ENCODE measurements at places on chromosomes 6 and 20.

GRCh38 chr20:5680192-5680591 is 70.0 kb upstream of the SHLD1 start:
- no peak for DNase-seq

DNA sequence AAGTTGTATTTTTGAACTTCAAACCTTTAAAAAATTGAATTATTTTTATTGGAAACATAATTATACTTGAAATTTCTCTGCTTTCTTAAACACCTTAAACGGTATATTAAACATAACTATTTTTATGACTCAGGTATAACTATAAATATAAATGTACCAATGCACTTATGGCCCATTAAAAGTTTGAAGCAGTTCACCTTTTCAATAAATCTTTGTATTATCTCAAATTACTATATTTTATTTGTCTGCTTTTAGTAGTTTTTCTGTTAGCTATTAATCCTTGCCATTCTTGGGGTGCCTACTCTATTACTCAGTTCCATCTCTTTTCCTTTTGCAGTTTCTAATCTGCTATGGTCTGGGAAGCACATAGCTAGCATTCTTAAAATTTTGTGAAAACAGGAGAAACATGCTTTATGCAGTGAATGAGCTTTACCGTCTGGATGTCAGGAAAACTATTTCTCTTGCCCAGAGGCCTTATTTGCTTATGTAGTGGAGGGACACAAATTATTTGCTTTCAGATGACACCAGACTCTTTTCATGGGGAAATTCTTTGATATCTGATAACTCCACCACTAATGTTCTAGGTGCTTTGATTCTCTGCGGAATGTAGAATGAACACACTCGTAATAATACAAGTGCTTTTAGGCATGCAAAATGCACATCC is 378.9 kb upstream of the CITED2 start:
- DNase-seq: no peak

DNA sequence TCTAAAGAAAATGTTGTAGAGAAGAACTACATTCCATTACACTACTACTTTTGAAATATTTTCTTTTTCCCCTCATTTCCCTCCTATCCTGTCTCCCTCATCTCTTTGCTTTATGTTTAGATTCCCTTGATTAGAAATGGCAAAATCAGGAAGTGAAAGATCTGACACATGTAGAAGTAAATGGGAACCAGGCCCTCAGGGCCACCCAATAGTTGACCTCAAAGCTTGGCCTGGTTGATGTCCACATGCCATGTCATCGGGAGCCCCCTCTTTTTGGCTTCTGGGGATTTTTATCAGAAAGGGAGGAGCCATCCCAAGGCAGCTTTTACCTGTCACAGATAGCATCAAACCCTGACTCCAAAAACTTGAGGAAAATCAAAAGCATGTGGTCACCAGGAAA is 168.3 kb upstream of the ECI2 start:
- no peak for DNase-seq

DNA sequence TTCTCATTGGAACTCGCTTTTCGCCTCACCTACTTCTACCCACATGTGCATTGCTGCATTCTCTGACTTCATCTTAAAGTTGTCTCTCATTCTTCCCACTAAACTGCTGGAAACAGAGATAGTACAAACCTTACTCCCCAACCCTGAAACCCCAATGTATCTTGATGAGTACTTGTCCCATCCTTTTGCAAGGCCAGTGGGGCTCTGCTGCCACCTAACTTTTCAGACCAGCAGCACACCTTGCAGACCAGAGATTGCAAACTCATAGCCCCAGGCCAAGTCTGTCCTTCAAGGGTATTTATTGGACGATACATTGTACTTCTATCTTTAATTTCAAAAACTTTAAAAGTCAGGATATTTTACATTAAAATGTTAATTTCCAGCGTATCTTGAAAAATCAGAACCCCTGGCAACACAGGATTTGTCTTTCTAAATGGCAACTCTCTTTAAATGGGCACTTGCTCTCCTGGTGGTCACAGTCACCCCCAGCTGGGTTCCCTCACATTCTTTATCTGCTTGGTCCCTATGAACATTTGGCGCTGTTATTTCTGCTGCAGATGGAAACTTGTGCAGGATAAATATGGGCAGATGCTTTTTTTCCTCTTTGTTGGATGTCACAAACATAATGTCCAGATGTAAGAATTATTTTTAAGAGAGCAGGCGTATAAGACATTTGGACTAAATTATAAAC is 83.9 kb downstream of the SOD2 start:
- DNase-seq: no peak

DNA sequence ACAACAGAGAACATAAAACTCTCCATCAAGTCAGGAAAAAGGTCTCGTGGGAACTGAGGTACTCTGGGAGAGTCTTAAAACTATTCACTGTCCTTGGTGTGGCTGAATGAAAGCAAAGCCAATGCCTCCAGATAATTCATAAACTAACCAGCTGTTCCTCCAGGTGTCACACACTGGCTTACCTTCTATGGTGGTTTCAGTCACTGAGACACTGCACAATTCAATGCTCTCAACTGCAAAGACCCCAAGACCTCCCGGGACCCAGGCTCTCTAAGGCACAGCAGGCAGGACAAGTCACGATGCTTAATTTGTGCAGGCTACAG is 100.8 kb downstream of the GMPR start:
- DNase-seq: no peak

GRCh38 chr6:139452148-139452876 is 77.9 kb upstream of the CITED2 start:
- DNase-seq: no peak

GRCh38 chr6:123854201-123854600 is 50.5 kb downstream of the NKAIN2 start:
- DNase-seq: no peak

DNA sequence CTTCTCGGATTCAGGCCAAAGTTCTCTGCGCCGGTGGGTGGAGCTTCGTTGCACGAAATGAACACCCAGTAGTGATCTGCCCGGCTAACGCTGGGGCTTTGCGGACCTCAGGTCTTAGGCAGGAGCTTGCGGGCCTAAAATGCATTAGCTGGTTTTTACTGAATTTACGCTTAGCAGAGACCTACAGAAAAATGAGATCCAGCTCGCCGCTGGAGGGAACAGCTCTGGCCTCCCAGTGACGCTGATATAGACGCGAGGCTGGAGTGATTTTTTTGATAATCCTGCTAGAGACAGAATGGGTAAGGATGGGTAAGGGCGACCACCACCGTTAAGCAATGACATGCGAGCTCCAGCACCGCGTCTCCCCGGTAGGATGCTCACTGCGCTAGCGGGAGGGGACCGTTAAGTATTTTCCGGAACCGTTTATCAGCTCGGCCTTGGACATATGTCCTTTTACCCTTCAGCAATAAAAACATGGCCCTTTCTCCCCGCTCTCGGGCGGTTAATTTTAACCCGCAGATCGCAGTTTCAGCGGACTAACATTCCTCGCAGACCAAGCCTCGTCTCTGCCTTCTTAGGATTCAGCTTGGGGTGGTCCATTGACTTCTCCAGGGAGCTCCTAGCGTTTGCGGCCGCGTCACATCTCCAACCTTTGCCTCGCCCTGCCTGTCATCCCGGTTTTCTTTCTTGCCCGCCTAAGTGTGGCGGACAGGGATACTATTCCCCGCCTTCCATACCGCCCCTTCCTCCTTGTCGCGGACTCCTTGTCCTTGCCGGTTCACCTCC is 109.3 kb downstream of the GPX5 start:
- no peak for DNase-seq

- DNase-seq: no peak
These were observed 98.3 kb upstream of the SYNDIG1 start for GRCh38 chr20:24370911-24371695.

DNA sequence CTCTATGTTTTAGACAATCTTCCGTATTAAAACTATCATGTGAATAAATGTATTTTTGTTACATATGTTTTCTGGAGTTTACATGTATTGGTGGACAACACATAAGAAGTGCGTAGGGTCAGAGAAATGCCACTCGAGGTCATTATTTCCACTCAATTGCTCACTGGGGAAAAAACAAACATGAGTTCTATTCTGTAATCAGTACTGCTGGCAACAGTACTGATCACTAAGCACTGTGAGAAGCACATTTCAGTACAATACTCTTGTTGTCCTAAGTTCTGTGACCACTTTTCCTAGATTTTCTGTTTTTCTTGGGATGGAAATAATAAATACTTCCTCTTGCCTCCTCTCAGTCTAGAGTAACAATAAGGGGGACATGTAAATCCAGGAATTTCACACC is 44.5 kb downstream of the UST start:
- no peak for DNase-seq

GRCh38 chr20:2296524-2297356 is 939 bp downstream of the TGM3 start:
- DNase-seq: no peak

GRCh38 chr20:59377842-59378241 is 77.4 kb downstream of the EDN3 start:
- DNase-seq: no peak

- no peak for DNase-seq
These were observed 672.9 kb upstream of the MARCKS start for GRCh38 chr6:113184291-113184690.

DNA sequence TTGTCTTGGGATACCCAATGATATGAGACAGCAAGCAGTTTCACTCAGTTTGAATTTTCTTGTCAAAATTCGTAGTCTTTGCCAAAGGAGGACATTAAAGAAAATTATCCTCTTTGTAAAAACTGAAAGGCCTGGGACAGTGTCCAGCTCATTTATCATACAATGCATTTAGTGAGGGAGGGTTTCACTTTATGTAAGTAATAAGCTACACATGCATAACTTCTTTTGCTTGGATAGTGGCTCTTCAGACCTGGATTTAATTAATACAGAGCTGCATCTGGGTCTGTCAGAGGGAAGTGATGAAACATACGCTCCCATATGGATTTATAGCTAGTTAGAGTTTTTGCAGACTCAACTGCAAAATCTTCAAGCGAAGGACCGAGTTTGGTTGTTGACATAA is 175.6 kb downstream of the PHACTR1 start:
- no peak for DNase-seq

DNA sequence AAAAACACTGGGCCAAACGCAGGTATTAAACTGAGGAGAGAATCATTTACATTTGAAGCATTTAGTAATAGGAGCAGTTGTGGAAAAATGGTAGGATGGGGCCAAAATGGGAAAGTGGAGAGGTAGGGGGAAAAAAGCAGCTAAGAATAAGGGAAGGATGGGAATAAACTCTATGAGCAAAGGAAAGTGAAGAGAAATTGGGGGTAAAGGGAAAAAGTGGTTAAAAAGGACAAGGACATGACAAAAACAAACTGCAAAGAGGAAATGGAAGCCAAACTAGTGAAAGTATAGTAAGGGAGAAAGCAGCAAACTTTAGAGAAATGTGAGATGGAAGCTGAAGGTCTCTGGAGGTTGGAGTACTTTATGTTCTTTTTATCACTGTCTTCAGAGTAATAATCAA is 6.2 kb upstream of the ZSCAN16 start:
- DNase-seq: no peak

DNA sequence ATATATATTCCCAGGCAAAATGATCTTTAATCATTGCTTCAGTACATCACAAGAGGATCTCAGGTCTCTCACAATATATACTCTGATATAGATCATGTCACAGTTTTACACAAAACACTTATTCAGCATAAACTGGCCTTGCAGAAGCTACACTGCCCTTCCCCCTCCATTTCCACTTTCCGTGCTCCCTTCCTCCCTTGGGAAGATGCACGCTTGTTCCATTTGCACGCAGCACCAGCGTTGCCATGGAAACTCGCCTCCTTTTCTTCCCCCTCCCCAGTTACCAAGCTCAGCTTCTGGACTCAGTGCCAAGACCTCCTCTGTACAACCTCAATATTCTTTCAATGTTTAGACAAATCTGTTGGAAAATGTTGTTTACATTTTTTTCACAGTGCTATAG is 154.6 kb downstream of the RFPL4B start:
- DNase-seq: no peak

DNA sequence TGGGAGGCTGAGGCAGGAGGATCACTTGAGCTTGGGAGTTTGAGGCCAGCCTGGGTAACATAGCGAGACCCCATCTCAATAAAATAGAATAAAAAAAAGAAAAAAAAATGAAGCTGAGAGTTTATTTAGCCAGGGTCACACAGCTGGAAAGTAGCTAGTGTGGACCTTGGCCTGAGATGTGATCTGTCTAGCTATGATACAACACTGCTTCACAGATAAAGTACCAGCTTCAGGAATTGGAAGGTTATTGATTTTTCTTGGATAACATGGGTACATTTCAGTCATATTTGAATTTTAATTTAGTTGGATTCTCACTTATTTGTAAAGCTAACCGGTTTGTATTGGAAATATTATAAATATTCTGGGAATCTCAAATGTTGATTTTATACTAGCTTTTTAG is 5.1 kb downstream of the FARS2 start:
- no peak for DNase-seq

DNA sequence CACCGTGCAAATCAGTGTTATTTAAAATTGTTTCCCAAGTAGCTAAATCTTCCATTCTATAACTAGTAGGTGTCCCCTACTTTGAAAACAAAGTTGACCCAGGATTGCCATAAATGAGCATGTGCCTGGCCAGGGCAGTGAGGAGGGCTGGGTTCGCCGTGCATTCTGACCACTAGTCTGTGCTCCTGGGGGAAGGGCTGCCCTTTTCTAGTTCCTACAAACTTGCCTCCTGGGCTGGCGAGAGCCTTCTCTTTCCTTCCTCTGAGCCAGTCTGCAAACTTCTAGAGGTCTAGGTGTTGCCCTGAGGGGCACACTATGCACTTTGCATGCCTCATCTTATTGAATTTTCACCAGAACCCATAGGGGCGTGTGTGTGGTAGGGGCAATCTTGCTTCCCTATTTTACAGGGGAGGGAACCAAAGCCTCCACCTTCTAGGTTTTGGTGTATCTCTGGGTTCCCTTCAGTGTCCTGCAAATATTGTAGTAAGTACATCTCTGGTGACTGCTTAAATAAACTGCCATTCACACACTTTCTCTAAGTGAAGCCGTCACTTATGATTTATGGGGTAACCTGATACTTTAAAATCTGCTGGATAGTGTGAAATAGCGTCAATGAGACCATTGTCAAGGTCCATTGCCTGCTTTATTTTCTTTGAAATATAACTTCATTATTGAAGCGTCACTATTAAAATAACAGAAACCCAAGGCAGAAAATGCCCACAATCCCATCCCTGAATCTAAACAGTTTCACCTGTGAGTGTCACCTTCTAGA is 42.2 kb downstream of the CDH26 start:
- no peak for DNase-seq

DNA sequence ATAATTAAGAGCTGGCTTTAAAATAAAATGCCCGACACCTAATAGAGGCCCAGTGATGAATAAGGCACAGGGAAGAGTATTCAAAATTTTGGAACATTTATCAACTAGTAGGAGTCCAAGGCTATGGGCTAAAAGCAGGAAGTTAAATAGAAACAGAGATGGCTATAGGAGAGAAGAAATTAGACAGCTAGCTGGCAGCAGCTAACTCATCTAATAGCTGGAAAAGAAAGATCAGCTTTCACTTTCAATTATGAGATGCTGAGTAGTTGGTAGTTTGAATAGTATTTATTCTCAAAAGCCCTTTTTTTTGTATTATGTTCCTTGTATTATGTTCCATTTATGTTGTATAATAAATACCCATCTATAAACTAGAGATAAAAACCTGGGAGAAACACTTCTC is 215.7 kb downstream of the SLC35F1 start:
- no peak for DNase-seq

- DNase-seq: no peak
These were observed 60.3 kb downstream of the ME1 start for GRCh38 chr6:83370567-83370966.

- DNase-seq: no peak
These were observed 8.4 kb downstream of the PSMA7 start for GRCh38 chr20:62134735-62135231.

All from stimulated activated CD4-positive, alpha-beta T cell treated with anti-CD3 and anti-CD28 coated beads, Interleukin-12 subunit alpha, Interleukin-12 subunit beta, amount 100 ng/mL, for 48 hours (primary cell).